ENCODE measurements at places on chromosomes 5 and 9.

DNA sequence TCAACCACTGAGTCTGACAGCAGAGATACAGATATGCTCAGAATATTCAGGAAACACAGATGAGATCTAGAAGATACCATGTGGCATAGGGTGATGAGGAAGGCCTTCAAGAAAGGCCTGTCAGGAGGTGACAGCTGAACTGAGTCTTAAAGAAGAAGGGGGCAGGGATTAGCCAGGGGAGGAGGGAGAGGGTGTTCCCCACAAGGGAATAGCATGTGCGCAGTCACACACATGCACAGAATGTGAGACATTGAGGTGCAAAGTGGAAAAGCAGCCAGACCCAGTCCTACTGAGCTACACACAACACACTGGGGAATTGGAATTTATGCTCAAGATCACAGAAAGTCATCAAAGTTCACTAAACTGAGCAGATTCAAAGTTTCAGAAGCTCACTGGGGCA, 3.0 kb upstream of the SLC25A48 start:
- no peak for DNase-seq

- no peak for DNase-seq
Observed at GRCh38 chr5:171867786-171868185, 82.2 kb downstream of the SMIM23 start.

DNA sequence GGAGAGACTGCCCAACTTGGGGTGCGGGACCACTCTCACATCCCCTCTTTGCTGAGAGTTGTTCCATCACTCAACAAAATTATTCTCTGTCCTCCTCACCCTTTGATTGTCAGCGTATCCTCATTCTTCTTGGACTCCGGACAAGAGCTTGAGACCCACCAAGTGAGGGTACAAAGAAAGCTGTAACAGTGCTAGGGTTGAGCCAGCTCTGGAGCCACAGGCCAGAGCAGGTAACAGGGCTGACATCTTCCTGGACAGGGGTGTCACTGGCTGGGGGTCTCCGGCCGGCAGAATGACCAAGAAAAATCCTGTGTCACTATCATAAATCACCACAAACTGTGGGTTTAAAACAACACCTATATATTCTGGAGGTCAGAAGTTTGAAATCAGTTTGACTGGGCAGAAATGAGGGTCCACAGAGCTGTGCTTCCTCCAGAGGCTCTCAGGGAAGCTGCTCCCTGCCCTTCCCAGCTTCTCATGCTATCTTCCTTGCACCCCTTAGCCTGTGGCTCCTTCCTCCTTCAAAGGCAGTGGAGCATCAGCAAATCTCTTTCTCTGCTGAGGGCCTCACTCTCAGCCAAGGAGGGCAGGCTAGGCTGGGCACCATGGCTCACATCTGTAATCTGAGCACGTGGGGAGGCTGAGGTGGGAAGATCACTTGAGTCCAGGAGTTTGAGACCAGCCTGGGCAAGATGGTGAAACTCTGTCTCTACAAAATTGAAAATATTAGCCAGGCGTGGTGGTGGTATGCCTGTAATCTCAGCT, 4.1 kb upstream of the BBLN start:
- DNase-seq = no peak

- DNase-seq = no peak
Observed at GRCh38 chr5:176728831-176729251, 81.5 kb upstream of the UNC5A start.

GRCh38 chr9:36137392-36138004, 965 bp downstream of the GLIPR2 start:
- no peak for DNase-seq

GRCh38 chr9:93108291-93109041, 12.4 kb downstream of the CARD19 start:
- no peak for DNase-seq

GRCh38 chr9:100813871-100814270, 214.7 kb upstream of the PLPPR1 start:
- DNase-seq = no peak

DNA sequence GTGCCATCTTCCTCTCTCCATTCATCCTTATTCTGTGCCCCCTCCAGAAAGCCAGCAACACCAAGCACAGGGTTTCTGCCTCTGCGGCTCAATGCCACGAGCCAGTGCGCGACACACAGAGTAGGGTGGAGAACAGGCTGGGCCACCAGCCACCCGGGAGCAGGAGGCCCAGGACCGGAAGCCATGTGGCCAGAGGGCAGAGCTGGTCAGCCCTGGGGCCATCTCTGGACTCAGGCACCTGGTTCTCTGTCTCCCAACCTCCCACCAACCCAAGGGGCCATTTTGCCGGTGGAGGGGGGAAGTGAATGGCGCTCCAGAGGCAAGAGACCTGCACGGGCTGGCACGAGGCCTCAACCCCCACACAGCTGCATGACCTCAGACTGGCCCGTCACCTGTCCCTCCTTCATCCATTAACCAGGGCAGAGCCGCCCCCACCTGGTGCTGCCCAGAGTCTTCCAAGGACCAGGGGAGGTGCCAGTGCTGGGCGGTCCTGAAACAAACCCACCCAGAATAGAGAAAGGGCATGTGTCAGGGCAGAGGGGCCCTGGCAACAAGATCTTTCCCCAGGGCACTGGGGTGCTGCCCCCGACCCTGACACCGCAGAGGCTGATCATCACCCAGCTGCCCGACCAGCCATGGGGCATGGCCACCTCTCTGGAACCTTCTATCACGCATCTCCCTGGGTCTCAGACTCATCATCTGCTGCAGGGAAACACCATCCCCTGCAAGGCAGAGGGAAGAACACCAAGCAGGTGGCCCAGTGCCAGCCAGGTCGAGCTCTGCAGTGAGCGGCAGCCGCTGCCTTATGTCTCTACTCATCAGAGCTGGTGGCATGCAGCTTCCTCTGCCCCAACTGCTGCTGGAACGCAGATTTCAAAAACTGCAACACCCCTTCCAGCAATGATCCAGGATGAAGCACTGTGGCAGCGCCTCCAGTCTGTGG, 11.9 kb downstream of the VAV2 start:
- DNase-seq = no peak

- DNase-seq = no peak
Observed at GRCh38 chr9:114501796-114502682, 3.2 kb downstream of the WHRN start.

GRCh38 chr5:527646-528628, 3.7 kb upstream of the SLC9A3 start:
- no peak for DNase-seq

- DNase-seq = no peak
Observed at GRCh38 chr9:110864011-110864410, 174.3 kb downstream of the LPAR1 start.

- DNase-seq = no peak
Observed at GRCh38 chr5:66841264-66841663, 245.1 kb downstream of the MAST4 start.

DNA sequence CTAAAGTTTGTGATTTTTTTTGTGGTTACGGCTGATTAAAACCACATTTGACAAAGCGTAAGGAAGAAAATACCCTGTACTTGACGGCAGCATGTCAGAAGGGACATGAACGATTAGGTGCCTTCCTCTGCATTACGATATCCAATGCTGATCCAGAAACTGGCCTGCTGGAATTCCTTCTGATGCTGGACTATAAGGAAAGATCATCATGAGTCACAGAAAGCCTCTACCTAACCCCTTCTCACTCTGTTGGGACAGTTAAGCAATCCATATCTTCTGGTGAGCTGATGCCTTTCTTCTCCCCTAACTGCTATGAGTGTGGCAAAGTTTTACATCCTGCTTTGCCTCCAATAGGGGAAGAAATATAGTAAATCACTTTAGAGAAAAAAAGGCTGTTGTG, 78.4 kb upstream of the PAPPA start:
- DNase-seq = no peak

DNA sequence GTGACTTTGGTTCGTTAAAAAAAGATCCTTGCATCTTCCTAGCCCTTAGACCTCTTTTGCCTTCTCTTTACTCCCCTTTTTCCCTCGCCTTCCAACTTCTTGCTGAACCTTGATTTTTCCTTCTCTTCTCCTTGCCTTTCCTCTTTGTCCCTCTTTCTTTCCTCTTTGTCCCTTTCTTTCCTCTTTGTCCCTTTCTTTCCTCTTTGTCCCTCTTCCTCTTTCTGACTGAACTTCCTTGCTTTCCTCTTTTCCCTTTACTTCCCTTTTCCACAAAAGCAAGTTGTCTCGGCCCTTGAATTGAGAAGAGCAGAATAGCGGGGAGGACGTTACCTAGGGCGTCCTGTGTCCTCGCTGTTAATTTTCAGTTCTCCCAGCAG, 1.4 kb upstream of the MLLT3 start:
- no peak for DNase-seq

DNA sequence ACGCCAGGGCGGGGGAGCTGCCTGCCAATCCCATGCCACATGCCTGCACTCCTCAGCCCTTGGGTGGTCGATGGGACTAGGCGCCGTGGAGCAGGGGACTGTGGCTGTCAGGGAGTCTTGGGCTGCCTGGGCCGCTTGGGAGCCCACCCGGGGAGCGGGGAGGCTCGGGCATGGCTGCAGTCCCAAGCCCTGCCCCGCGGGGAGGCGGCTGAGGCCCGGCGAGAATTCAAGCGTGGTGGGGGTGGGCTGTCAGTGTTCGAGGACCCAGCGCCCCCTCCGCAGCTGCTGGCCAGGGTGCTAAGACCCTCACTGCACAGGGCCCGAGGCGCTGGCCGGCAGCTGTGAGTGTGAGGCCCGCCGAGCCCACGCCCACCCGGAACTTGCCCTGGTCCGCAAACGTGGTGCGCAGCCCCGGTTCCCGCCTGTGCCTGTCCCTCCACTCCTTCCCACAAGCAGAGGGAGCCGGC, 83.2 kb upstream of the DMRTA1 start:
- DNase-seq = no peak

DNA sequence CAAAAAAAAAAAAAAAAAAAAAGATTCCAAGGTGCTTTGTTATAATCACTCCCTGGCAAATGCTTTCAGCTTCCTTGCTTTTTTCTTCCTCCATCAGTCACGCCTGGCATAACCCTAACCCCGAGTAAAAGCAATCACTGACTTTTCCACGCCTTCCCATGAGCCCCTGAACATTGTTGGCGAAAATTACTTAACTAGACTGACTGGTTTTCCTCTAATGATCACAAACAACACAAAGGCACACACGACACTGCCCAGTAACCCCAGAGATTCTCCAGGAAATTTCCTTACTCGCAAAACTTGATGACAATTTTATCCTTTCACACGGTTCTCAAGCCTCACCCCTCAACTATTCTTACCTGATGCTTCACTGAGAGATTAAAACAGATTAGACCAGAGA, 11.4 kb upstream of the PTGR1 start:
- DNase-seq = no peak

- no peak for DNase-seq
Observed at GRCh38 chr5:173316339-173317020, 11.7 kb downstream of the STC2 start.

DNA sequence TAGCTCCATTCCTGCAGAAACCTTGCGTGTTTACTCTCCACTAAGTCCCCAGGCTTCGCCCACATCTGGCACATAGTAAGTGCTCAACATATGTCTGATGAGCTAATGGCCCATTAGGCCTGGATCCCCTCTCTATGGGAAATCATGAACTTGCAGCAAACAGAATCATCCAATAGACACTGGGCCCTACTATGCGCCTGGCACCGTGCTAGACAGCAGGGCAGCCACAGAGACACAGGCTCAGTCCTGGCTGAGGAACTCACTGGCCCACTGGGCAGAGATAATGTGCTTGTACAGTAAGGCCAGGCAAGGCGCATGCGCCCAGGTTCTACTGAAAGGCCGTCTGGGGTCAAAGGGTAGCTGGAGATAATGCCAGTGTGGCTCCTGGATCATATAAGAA, 36.9 kb upstream of the FABP6 start:
- DNase-seq = no peak

Measured in GM10248 (cell line).